Aorta (tissue), 5 donors: ENCODE measurements at places on chromosomes 3 and 15.
A peak's percentile ranks its signal among the peaks of the same experiment; 100 is the strongest.

GRCh38 chr3:87088430-87088992 lies 97.6 kb upstream of the VGLL3 start:
- peak; percentile 42 for DNase-seq

- peak; percentile 43 for DNase-seq
Measured at GRCh38 chr3:196135693-196136639, 54.1 kb upstream of the TFRC start.

DNA sequence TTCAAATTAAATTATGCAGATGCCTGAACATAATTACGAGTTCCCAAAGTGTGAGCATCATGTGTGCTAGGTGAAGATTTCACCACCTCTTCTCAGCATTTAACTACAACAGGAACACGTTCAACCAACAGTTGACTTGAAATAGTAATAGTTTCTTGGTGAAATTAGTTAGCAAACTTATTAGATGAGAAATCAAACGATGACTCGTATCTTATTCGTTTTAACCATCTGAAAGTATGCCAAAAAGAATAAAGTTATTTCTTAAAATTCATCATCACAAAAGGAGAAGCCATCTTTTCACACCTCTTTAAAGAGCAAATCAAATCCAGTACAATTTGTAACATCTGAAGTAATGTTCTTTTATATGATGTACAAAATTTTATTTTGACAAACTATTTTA lies 2.3 kb downstream of the BNC1 start:
- DNase-seq = no peak

DNA sequence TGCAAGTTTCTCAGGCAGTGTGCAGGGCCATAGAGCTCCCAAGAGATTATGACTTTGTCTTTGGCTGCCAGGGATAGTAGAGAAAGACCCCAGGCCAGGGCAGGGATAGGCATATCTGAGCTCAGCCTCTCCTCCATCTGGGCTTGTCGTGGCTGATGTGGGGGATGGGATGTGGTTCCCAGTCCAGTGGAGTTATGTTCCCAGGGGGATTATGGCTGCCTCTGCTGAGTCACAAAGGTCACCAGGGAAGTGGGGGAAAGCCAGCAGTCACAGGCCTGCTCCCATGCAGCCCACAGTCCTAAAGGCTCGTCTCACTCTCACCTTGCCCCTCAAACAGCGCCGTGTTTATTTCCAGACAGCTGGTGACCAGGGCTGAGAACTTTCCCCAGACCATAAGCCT lies 354.9 kb downstream of the SI start:
- no peak for DNase-seq

GRCh38 chr3:40745381-40746106 lies 220.8 kb downstream of the ZNF621 start:
- no peak for DNase-seq

GRCh38 chr3:159645874-159646273 lies 342.8 kb upstream of the IL12A start:
- no peak for DNase-seq

GRCh38 chr15:39125904-39126303 lies 455.0 kb upstream of the THBS1 start:
- no peak for DNase-seq

- no peak for DNase-seq
Measured at GRCh38 chr15:66408254-66408653, 21.5 kb downstream of the MAP2K1 start.

GRCh38 chr15:70376929-70377691 lies 279.4 kb upstream of the TLE3 start:
- DNase-seq = peak; percentile 83

GRCh38 chr15:42581272-42581730 lies 5.9 kb downstream of the STARD9 start:
- DNase-seq = peak; percentile 95
